ENCODE measurements at places on chromosomes 3 and 15.

GRCh38 chr15:85475317-85475701 is 94.9 kb downstream of the AKAP13 start:
- no peak for DNase-seq

DNA sequence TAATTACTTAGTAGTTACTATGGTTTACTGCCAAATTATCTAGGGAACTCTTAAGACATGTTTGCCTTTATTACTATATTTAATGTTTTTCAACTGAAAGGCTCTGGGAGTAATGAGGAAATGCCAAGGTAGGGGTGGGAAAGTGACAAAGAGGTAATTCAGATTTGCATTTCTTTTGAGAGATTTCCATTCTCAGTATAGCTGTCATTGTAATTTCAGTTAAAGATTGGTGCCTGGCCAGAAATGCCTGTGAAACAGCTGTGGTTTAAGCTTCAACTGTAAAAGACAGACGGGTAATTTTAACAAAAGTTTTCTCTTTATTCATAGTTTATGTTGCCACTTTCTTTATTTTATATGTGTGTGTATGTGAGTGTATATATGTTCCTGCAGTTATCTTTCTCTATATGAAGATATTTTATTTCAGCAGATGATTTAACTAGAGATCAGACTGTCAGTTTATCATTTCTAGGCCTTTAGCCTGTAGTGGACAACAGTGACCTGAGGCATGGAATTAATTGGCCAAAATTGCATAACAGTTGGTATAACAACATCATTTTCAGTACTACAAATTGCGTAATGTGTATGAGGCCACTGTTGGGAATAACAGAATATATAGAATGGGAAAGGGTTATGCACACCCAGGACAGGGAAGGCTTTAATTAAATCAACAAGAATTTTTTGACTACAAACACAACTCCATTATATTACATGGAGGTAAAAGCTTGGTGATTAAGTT is 119.0 kb downstream of the BBX start:
- DNase-seq, result no peak

- no peak for DNase-seq
Measured at GRCh38 chr3:99954914-99955644, 137.4 kb downstream of the CMSS1 start.

DNA sequence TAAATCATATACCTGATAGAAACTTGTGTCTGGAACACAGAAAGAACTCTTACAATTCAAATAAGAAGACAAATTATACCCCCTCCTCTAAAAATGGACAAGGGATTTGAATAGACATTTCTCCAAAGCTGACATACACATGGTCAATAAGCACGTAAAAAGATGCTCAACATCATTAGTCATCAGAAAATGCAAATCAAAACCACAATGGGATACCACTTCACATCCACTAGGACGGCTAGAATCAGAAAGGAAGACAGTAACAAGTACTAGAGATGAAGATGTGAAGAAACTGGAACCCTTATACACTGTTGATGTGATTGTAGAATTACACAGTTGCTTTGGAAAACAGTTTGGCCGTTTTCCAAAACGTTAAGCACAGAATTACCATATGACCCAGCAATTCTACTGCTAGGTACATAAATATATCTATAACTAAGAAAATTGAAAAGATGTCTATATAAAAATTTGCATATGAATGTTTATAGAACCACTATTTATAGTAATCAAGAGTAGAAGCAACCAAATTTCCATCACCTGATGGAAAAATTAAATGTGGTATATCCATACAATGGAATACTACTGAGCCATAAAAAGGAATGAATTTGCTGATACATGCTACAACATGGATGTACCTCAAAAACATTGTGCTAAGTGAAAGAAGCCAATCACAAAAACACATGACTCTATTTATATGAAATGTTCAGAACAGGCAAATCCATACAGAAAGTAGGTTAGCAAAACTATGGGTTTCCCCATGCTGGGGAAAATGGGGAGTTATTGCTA is 60.8 kb downstream of the GREM1 start:
- DNase-seq, result no peak

DNA sequence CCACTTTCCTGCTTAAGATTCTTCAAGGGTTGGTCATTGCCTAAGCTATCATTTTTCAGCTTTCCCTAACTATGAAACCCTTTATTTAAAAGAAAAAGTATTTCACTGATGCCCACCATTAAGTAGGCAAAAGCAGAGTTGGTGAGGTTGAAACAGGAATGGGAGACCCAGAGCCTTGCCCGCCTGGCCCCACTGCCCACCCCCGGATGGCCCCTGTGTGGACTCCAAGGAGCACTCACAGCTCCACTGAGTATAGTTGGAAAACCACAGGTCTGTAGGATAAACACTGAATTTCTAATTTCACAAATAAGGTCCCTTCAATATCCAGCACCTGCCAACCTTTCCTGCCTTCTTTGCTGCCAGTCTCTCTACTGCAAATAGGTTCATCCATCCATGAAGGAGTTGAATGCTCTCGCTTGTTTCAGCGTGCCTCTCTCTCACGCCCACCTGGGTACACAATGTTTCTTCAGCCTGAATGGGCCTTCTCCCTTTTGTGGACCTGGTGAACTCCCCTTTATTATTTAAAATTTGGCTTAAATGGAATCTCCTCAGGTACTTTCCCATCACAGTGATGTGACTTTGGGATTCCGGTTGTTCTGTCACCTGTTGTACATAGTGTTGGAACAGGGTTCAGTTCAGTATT is 8.7 kb upstream of the ACAP2 start:
- no peak for DNase-seq

GRCh38 chr3:57755368-57755675 is 787 bp upstream of the SLMAP start:
- DNase-seq, result no peak

DNA sequence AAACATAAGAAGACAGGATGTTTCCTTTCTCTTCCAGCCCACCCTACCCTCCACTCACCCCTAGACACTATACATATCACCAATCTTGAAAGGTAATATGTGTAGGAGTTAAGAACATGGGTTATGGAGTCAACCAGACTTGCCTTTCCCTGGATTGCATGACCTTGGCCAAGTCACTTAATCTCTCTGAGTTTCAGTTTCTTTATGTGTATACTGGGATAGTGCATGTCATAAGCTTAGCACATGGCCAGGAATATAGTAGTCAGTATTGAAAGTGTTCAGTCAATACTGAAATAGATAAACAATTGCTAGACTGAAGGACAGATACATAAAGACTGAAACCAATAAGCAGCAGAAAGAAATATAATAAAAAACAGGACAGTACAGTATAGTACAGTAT is 283.2 kb upstream of the STT3B start:
- DNase-seq, result no peak

- no peak for DNase-seq
Measured at GRCh38 chr3:145620002-145620401, 541.0 kb downstream of the PLOD2 start.

DNA sequence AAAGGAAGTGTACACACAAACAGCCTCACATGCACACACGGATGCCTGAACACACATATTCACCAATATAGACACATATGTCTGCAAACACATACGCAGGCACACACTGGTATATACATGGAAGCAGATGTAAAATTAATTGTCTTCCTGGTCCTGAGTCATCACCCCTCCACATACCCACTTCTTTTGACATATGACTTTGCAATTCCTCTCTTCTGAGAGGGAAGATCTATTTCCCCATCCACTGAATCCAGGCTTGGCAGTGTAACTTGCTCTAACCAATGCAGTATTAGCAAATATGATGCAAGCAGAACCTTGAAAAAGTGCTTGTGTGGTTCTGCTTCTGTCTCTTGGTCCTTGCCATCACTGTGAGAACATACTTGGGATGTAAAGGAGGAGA is 76.8 kb upstream of the HRH1 start:
- DNase-seq, result no peak

DNA sequence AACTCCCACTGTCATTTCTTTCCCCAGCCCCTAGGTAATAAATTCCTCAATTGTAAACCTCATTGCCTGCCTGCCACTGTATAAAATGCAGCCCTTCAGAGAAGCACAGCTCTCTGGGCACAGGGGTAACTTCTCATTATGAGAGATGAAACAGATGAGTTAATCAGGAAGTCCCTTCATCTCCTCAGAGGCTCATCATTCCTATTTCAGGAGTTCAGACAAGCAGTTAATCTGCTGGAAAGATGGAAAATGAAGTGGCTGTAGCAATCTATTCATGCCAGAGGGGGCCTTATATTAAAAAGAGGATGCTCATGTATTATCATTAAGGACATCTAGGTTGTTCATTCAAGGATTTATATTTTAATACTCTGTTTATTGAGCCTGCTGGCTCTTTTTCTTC is 519.5 kb upstream of the LMCD1 start:
- DNase-seq, result no peak

GRCh38 chr3:65595222-65596028 is 443.3 kb downstream of the MAGI1 start:
- DNase-seq, result no peak

GRCh38 chr15:83435202-83435601 is 11.9 kb upstream of the SH3GL3 start:
- DNase-seq, result no peak

DNA sequence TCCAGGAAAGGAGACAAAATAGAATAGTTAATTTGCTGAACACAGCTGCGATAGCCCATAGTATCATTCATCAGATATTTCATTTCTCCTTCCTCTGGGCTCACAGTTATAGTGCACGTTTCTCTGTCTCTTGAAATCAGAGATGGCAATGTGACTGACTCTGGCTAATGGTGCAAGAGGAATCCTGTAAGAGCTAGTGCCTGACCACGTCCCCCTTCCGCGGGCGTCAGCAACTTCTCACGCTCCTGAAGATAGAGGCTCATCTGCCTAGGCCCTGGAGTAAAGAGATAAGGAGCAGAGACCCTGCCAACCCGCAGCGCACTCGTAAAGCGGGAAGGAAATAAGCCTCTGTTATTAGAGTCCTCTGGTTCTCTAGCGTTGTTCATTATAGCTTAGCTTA is 391.8 kb downstream of the VPS13C start:
- DNase-seq, result no peak

DNA sequence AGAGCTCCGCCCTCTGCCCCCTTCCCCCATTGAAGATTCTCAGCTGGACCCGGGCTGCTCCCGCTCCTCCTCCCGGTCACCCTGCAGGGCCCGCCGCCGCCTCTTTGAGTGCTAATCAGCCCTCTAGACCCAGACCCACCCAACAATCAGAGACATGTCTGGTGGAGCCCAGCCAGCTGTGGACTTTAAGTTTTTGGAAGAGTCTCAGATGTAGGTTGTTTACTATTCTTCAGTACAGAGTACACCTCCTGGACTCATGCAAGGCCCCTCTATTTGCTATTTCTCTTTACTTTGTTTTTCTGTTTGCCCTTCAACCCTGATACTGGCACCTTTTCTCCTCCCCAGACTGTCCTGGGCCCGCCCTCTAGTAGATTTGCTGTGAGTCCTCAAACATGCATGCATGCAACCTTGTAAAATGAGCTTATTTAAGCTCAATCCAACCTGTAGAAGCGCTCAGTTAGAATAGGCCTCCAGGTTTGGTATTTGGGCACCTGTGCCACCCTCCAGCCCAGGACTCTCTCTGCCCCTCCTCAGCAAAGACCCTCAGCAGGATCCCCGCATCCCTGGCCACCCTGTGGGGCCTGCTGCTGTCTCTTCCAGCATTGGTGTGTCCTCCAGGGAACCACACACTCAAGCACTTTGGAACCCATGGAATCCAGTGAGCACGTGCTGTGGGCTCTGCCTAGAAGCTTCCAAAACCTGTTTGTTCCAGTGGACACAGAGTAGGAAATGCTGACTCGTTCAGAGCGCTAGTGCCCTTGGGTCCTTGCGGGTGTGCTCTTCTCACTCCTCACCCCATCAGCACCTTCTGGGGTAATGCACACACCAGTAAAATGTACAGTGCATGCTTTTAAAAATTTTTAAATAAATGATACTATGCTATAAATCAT is 4.6 kb downstream of the PRR23E start:
- DNase-seq, result no peak

DNA sequence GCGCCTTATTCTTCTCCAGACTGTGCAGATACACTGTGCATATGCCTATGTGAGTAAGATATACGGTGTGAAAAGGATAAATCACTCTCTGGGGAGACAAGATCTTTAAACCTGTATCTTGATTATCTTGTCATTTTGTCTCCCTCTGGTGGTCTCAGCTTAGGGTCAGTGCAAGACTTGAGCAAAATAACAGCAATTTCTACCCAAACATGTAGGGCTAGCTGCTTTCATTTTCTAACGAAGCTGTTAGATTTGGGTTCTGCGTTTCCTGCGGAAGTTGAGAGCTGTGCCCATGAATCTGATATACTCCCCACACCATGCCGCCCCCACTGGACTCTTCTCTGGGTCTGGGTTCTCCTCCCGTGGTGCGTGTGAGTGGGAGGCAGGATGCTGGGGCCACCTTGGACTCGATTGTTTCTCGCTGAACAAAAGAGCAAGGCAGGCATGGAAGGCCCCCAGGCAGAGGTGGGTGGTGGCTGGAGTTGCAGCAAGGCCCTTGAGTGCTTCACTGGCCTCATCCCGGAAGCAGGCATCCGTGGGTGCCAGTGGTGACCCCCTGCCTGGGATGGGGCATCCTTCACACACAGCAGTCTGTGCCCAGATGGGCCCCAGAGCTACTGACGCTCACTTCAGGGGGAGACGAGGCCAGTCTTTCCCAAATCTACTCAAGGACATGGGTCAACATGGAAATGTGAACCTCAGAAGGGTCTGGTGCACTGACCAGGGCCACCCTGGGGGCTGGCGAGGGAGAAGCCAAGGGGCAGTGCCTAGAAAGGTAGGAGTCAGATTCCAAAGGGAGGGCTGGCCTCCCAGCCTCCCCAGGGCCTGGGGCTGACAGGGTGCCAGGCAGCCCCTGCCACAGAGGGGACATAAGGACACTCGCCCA is 179.6 kb downstream of the NSMCE3 start:
- peak; percentile 52 for DNase-seq

DNA sequence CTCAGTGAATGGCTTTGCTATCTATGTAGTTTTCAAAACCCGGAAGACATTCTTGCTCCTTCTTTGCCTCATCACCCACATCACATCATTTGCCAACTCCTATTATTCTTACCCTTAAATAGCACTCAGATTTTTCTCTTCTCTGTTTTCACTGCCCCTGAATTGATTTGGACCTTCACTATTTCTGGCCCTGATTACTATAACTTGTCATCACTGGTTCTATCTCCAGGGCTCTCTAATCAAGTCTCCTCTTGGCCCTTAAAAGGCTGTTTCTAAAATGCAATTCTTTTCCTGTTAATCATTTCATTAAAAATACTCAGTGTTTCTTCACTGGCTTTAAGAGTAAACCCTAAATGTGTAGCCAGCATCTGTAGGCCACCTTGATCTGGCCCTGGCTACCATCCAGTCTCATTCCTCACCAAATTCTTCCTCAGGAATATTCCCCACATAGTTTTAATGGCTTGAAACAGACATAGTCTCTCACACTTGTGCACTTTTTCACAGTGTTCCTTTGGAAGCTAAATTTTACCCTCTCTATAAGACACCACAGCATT is 437.1 kb upstream of the CBLB start:
- DNase-seq, result no peak

- peak; percentile 61 for DNase-seq
Measured at GRCh38 chr15:84736375-84736774, 12.0 kb upstream of the ZNF592 start.

- no peak for DNase-seq
Measured at GRCh38 chr15:92033314-92033713, 179.8 kb downstream of the SLCO3A1 start.

Data from activated naive CD8-positive, alpha-beta T cell treated with anti-CD3 and anti-CD28 coated beads, Interleukin-2, amount 10 ng/mL, durations not matched to agents 7 days and 5 days (primary cell).